Head of caudate nucleus (tissue), 42 donors: ENCODE measurements at places on chromosomes 12 and 14.

DNA sequence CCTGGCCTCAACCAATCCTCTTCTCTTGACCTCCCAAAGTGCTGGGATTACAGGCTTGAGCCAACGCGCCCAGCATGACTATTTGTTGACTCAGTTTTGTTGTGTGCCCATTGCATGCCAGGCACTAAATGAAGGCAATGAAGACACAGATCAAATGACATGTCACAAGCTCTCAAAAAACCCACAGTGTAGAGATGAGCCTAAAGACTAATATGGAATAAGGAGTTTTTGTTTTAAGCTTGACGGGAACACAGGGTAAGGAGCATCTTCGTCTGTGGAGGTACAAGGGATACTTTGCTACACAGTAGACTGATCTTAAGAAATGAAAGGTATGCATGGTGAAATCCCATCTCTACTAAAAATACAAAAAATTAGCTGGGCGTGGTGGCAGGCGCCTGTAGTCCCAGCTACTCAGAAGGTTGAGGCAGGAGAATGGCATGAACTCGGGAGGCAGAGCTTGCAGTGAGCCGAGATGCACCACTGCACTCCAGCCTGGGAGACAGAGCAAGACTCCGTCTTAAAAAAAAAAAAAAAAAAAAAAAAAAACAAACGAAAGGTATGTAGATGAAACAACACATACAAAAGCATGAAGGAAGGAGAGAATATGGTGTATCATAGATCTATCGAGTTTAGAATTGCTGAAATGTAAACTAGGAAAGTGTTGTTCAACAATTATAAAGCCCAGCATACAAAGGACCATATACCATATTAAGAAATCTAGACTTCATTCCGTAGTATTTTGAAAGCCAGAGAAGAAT is 122.1 kb upstream of the PTPRB start:
- no peak for DNase-seq

- DNase-seq: no peak
Observed at GRCh38 chr12:75838309-75838708, 193.3 kb downstream of the PHLDA1 start.

- peak; percentile 73 for DNase-seq
Observed at GRCh38 chr12:47949441-47950341, 13.7 kb upstream of the TMEM106C start.

DNA sequence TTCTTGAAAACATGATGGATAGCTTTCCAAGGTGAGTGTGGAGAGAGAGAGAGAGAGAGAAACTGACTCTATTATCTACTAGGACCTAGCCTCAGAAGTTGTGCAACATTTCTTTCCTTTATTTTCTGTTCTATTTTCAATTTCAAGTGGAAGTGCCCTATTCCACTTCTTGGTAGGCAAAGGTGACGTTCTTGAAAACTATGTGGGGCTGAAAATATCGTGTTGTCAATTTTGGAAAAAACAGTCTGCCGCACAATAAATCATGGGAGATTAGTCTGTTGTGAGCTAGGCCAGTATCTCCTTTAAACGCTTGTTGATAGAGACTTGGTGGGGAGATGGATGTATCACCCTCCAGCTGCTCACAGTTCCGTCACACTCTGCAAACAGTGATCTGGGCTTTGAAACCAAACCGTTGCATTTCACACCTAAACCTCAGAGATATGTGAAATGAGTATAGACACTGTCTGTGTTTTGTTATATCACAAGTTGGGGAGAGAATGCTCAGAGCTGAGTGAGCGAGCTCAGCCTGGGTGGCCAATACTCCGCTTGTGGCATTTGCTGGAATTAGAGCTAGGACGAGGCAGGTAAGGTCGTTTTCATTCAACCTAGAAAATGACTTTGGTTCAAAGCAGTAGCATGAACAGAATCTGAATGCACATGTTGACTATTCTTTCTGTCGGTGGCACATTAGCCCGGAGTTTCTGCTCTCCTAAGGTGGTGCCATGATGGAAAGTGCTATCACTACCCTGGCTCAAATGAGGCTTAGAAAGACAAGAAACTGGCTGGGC is 75.1 kb upstream of the ST8SIA1 start:
- DNase-seq: no peak

GRCh38 chr12:14473707-14474287 is 93.9 kb downstream of the PLBD1 start:
- DNase-seq: no peak

GRCh38 chr14:91466192-91466591 is 43.9 kb downstream of the PPP4R3A start:
- DNase-seq: no peak

DNA sequence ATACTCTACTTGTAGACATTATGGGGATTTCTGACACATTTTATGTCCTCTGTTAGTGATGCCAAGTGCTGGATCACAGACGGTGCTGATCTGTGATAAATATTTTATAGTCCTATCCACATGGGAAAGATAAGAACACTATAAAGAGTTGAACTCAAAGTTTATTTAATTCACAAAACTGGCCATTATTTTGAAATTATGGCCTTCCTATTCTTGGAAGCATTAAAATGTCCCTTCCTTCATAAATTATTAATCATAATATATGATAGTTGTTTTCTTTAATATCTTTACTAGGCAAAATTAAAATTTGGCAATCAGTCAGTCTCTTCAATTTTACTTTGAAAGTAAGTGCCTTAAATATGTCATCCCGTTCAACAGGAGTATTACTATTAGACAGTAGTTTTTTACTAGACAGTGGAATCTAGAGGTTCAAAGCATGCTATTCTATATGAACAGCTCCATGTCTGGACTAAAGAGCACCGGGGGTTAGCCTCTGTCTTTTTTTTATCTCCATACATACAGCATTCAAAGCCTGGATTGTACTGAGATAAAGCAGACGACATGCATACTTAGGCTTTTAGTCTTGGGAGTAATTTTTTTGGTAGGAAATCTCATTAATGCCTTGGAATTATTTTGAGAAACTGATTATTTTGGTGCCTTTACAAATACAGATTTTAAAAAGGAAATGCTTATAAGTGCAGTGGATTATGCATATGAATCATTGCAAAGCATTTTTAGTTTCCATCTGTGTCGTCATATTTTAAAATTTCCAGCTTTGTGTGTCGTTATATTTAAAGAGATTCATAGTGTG is 306.1 kb upstream of the RGS6 start:
- no peak for DNase-seq

DNA sequence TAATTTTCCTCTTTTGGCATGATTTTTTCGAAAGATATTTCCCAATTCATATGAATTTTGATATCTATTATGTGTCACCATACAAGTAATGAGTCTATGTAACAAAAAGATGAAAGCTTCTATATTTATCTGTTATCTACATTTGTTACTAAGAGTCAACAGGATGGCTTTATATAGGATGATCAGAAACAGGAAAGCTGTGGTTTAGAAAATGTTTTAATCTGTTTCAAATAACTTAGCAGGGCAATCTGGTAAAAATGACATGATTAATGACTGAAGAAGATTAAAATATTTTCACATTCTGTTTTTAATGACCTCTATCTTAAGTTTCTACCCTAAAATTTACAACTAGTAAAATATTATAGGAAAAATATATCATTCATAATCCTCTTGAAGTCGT is 105.8 kb downstream of the MSRB3 start:
- DNase-seq: no peak

- DNase-seq: no peak
Observed at GRCh38 chr12:46261646-46262045, 7.2 kb downstream of the SLC38A1 start.

- DNase-seq: no peak
Observed at GRCh38 chr12:13293096-13293495, 96.6 kb downstream of the EMP1 start.

GRCh38 chr12:63846238-63846967 is 1.9 kb downstream of the SRGAP1 start:
- no peak for DNase-seq

DNA sequence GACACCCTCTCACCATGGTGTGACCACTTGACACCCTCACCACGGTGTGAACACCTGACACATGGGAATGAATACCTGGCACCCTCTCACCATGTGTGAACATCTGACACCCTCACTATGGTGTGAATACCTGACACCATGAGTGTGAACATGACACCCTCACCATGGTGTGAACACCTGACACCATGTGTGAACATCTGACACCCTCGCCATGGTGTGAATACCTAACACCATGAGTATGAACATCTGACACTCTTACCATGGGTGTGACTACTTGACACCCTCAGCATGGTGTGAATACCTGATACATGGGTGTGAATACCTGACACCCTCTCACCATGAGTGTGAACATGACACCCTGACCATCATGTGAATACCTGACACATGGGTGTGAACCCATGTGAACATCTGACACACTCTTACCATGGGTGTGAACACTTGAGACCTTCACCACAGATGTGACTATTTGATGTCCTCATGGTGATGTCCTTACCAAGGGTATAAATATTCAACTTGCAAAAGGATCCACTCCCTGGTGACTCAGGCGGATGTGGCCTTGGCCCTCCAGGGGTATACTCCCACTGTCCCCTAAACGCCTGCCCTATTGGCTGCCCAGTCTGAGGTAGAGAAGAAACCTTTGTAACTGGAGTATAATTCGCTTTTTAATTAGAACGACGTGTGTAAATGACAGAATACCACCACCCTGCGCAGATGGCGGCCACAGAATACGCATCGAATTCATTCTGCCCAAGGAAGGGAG is 29.1 kb downstream of the RFLNA start:
- DNase-seq: no peak

GRCh38 chr14:43621282-43621681 is 885.8 kb downstream of the FSCB start:
- DNase-seq: no peak

GRCh38 chr14:98952593-98953350 is 319.2 kb downstream of the BCL11B start:
- DNase-seq: no peak

GRCh38 chr12:13805041-13805440 is 176.4 kb downstream of the GRIN2B start:
- DNase-seq: no peak

GRCh38 chr14:60561845-60562746 is 53.1 kb downstream of the SIX6 start:
- peak; percentile 22 for DNase-seq

DNA sequence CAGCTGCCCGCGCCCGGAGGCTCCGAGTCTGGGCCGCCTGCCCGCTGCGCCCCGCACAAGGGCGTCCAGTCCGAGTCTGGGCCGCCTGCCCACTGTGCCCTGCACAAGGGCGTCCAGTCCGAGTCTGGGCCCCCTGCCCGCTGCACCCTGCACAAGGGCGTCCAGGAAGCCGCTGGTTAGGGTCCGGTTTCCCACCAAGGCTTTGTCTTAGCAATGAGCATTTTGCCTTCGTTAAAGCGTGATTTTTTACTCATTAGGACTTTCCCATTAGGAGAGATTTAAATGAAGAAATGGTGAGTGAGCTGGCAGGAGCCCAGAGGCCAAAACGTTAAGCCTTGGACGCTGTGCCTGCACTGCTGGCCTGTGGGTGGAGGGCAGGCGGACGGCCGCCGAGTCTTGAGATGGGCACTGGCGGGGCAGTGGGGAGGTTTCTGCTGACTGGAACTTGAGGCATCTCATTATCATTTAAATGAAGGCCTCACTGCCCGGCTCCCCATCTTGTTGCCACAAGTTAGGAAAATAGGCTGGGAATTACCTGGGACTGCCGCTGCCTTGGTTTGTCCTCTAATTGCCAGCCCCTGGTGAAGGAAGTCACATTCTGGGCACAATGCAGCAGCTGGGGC is 36.0 kb downstream of the FBRSL1 start:
- peak; percentile 87 for DNase-seq

- DNase-seq: no peak
Observed at GRCh38 chr14:97994020-97994531, 1196.9 kb downstream of the VRK1 start.

GRCh38 chr14:69876848-69877306 is 2.3 kb upstream of the SMOC1 start:
- DNase-seq: no peak

GRCh38 chr12:122610207-122610606 is 83.2 kb downstream of the KNTC1 start:
- DNase-seq: no peak

- no peak for DNase-seq
Observed at GRCh38 chr14:69776875-69777453, 10.0 kb downstream of the SRSF5 start.

DNA sequence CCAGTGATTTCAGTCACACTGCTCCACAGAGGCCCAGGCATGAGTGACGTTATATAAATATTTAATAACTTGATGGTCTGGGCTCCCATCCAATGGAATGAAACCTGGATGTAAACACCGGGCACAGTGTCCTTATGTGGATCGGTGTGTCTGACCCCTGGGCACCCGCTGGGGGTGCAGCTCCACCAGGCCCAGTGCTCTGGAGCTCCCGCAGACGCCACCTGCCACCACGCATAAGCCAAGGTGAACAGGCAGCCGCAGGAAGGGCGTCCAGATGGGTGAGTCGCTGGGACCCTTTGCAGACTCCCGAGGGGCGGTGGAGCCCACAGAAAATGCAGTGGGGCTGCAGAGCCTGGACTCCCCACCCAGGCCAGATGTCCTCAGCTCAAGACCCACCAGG is 121.6 kb downstream of the SCARB1 start:
- no peak for DNase-seq

- DNase-seq: no peak
Observed at GRCh38 chr12:21888276-21888863, 52.9 kb downstream of the ABCC9 start.

GRCh38 chr14:77844802-77845201 is 44.9 kb downstream of the ADCK1 start:
- DNase-seq: no peak

DNA sequence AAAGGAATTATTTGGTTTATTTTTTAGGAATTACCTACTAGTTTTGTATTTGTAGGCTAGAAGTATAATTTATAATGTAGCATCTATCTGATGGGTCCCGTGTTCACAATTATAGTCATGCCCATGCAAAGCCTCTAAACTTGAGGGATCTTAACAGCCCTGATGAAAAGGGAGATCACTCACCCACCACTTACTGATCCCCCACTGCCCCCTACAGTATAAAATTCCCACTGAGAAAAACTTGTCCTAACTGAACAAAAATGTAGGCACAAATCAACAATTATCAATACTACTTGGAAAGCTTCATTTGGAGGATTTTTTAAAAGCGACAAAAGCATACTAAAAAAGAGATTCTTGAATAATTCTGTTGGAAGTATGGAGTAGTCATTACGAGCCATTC is 21.0 kb downstream of the WIF1 start:
- DNase-seq: no peak

- no peak for DNase-seq
Observed at GRCh38 chr12:38350342-38351174, 34.0 kb downstream of the ALG10B start.

- no peak for DNase-seq
Observed at GRCh38 chr14:54758041-54758440, 144.6 kb downstream of the GCH1 start.

DNA sequence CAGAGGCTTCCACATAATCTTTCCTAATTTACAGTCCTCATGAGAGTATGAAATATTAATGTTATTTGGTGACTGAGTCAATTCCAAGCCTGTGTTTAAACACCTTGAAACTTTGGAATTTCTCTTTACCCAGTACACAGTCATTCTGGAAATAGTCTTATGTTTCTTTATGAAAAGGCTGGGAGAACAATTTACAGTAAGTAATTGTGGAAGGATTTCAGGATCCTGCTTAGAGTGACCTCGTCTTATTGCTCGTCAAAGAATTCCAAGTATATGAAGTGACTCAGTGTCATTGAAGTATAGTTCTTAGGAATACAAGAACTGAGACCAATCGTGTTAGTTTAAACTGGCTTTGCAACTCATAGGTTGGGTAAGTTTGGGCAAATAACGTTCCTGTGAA is 634.2 kb downstream of the SLC16A7 start:
- DNase-seq: no peak
